ENCODE measurements at places on chromosomes 3 and 15.

- no peak for DNase-seq
These were observed 248.0 kb upstream of the CNTN3 start for GRCh38 chr3:74862476-74862875.

GRCh38 chr15:101652786-101653430 is 727 bp upstream of the TM2D3 start:
- DNase-seq, result no peak

DNA sequence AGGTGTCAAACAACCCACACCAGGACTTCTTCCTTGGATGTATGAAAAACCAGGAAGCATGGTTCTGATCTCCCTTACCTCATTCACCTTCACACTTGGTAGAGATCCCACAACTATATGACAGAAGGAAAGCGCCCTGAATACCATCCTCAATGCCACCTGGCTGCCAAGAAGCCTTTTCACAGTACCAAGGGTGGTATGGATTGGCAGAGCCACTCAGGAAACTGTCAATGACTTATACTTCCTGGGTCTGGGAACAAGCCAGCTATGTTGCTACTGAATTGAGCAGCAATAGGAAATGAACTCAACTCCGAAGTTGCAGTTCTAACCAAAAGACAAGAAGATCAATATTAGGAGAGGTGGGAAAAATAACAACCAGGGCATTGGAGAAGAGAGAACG is 72.5 kb upstream of the PSMD6 start:
- DNase-seq, result no peak

DNA sequence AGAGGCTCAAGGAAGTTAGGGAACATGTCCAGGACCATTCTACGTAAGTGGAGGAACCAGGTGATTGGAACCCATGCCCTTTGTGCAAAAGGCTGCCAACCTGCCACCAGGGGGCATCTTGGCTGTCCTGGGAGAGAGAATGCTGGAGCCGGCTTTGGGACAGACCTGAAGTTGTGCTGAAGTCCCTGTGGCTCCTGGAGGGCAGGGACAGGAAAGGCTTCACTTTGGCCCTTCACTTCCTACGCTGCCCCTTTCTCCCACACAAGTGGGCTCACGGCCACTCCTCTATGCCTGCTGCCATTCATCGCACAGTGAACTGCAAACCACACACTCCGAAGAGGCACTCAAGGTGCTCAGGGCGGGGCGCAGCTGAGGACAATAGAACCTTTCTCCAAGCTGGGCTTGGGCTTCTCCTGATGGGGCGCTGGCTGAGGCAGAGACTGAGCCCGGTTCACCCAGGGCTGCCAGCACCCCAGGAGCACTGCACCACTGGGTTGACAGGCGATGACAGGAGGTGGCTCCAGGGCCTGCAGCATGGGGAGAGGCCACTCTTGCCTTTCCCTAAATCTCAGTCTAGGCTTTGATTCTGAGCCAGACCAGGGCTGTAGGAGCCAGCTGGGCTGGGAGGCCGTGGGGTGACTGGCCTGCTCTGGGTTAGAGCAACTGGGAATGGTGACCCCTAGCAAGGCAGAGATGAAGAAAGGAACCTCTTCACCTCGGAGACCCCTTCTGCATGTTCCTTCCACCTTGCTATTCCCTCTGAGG is 8.4 kb downstream of the SHF start:
- no peak for DNase-seq

GRCh38 chr3:37387462-37387861 is 213.1 kb upstream of the LRRFIP2 start:
- no peak for DNase-seq

GRCh38 chr3:129758785-129759320 is 134.7 kb downstream of the TMCC1 start:
- DNase-seq, result no peak

DNA sequence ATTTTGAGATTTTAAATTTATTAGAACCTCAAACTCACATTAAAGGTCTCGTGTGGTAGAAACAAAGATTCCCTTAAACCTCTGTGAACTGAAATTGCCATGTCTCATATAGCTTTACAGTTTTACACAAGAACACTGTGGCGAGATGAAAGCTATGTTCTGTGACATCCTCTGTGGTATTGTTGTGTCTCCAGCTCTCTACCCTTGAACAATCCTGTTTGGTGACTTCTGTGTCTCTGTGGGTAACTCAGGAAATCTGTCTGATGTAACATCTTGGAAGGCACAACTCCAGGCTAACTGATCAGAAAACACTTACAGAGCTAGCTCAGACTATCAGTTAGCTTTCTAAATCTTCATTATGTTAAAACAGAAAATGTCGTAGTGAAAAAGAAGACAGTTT is 318.8 kb upstream of the GBE1 start:
- DNase-seq, result no peak

- no peak for DNase-seq
These were observed 555.2 kb downstream of the MAGI1 start for GRCh38 chr3:65483480-65483879.

GRCh38 chr3:44184319-44184953 is 57.2 kb upstream of the TOPAZ1 start:
- no peak for DNase-seq

DNA sequence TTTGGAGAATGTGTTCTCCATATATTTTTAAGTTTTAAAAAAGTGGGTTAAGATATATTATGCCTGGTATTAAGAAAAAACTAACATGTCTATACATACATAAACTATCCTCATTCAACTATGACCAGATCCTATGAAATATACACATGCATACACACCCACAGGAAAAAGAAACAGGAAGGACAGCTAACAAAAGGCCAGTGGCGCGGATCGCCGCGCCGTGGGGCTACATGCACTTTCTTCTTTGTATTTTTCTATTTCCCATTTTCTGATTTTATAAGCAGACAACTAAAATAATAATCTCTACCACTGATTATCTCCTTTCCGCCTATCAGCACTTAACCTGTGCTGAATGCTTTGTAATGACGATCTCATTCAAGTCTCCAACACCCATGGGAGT is 160.1 kb downstream of the OR4M2 start:
- no peak for DNase-seq

DNA sequence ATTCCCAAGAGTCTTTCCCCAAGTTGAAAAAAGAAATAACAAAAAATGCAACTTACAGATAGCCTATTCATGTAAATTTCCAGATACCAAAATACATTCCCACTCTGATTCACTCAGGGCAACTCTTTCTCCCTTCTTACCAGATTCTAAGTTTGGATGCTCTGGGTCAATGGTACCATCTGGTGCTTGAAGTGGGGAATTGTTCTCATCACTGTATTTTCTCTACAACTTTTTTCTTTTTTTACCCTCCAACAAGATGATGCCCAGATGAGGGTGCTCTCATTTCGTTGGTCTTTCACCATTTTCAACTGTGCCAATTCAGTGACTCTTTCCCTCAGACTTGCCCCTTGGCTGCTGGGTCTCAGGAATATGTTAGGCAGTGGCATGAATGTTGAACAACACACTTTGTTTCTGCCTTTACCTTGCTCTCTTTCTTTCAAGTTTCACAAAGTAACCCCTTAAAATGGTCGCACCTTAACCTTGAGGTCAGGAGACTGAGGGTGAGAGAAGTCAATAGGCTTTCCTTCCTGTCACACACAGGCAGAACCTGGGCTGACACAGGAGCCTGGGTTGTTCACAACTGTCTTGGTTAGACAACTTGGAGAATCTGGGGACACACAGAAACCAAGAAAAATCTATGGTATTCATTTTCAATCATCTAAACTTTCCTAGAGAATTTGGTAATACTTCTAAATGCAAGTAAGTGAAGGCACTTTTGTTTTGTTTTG is 330.7 kb upstream of the SLCO3A1 start:
- DNase-seq, result peak; percentile 41

GRCh38 chr3:150721285-150722130 is 17.8 kb upstream of the ERICH6 start:
- DNase-seq, result no peak

- no peak for DNase-seq
These were observed 13.5 kb downstream of the UBAP1L start for GRCh38 chr15:65101411-65101890.

GRCh38 chr3:124887177-124887931 is at the start of gene ITGB5:
ITGB5 (minus strand) TSS chr3:124887365; CDS start chr3:124887000, 365 bp downstream.
- no peak for DNase-seq

DNA sequence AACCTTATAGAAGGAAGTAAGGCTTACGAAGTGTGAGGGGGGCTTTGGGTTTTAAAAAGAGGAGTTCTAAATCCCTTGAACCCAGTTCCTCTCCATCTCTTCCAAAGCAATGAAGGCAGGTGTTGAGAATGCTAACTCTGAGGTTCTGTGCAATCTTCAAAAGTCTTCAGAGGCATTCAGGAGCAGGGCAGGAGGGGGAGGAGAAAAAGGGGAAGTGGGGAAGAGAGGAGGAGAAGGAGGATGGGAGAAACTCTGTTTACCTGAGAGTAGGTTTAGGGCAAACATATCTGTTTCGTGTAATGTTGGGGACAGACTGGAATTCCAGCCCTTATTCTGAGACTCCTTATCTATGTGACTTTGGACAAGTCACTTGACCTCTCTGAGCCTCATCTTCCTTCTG is 36.9 kb downstream of the FAM3D start:
- DNase-seq, result no peak

- no peak for DNase-seq
These were observed 28.8 kb upstream of the KLF13 start for GRCh38 chr15:31297575-31298456.

DNA sequence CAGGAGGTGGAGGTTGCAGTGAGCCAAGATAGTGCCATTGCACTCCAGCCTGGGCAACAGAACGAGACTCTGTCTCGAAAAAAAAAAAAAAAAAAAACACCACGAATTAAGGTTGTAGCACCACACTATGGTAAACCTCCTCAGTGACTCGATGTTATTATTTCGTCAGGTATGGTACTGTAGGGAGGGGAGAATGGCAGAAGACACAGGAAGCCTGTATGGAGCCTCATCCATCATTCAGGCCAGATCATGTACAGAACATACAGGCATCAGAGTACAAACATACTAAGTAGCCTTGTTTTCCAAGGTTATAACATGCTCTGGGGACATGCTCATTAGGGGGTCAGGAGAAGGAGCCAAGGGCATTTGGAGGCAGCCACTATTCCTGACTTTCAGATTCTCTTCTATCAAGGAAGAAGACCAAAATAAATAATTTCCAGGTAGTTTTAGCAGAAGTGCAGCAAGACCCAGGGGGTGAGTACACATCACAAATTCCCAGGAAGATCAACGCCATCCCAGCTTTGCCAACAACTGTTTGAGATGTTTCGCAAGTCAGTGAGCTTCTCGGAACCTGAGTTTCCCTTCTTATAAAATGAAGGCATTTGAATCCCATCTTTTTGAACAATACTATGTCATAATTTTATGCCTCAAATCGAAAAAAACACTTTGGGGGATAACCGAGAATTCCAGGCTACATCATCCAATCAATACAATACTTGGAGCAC is 79.8 kb downstream of the FOXP1 start:
- DNase-seq, result peak; percentile 63

GRCh38 chr15:68537506-68537905 is 41.3 kb upstream of the CORO2B start:
- no peak for DNase-seq

GRCh38 chr3:18649666-18650363 is 224.7 kb upstream of the SATB1 start:
- no peak for DNase-seq

DNA sequence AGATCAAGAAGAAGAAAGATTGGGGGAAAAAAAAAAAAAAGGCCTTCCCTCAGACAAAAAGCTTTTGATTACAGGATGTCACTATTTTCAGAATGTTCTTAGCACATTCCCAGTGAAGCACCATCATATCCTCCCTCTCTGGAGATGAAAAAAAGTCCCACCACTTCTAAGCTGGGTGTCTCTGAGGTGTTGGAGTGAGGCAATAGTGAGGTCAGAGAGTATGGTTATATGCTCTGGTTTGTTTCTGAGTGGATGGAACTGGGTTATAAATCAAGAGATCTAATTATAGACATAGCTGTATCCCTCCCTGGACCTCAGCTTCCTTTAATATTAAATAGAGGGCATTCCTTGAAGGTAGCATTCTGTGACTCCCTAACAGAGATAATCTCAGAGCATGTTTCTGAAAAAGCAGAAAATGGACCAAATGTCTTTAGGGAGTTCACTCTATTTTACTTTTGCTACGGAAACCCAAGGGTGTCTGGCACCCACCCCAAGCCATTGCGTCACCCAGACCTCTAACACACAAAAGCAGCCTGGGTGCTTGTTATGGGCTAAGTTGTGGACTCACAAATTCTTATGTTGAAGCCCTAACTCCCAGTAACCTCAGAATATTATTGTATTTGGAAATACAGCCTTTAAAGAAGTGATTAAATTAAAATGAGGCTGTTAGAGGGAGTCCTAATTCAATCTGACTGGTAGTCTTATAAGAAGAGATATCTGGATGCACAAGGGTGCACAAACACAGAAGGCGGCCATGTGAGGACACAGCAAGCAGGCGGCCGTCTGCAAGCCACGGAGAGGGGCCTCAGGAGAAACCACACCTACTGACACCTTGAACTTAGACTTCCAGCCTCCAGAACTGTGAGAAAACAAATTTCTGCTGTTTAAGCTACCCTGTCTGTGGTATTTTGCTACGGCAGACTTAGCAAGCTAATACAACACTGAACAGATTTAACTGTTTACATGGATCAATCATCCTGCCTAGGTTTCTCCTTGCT is 81.5 kb downstream of the MB21D2 start:
- no peak for DNase-seq

GRCh38 chr3:61736506-61736905 is 175.1 kb downstream of the PTPRG start:
- no peak for DNase-seq

DNA sequence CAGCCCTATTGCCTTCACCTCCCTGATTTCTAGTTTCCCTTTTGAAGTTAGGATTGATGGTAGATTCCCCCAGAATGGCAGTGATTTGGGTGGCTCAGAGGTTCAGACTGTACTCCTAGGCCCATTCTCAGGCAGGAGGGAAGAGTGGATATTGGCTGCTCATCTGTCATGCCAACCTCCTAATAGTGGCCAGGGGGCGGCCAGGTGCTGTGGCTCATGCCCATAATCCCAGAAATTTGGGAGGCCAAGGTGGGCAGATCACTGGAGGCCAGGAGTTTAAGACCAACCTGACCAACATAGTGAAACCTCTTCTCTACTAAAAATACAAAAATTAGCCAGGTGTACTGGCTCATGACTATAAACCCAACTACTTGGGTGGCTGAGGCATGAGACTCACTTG is 11.3 kb downstream of the RRP9 start:
- no peak for DNase-seq

- DNase-seq, result no peak
These were observed 2.7 kb downstream of the CHDH start for GRCh38 chr3:53843195-53844177.
